ENCODE measurements at places on chromosomes 2 and 18.

DNA sequence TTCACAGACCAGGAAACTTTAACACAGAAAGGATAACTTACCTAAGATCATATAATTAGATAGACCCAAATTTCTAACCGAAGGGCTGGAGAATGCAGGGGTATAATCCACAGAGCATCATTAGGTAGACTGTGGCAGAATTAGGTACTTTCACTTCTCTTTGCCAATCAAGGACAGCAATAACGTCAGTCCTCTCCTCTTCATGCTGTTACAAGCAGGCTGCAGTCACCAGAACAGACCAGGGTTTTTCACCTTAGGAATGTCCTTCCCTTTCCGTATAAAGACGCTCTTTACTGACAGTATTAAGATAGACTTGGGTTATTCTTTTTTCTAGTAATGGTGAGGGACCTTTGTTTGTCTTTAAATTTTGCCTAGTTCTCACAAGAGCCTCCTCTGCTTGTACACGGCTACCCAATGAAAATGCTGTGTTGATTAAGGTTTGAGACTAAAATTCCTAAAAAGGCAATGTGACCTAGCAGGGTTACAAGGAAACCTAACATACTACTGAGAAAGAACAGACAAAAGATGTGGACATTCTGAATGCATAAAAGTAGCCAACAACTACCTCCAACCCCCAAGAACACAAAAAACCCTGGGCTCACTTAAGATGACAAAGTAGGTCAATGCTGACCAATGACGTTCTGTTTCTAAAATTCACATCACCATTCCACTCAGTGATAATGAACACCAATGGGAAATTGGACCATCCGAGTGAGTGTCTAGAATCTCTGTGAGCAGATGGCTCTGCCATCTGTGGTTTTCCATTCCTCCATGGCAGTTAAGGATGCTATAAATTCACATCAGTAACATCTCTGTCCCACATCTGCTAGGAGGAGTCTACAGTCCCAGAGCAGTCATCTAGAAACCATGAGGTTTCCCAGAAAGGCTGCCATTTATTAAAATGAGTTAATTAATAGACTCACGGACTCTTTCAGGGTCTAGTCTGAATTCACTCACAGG is 2.1 kb downstream of the PDIA6 start:
- peak; percentile 26 for DNase-seq

GRCh38 chr2:47250586-47251403 is 95.7 kb upstream of the STPG4 start:
- peak; percentile 23 for DNase-seq

DNA sequence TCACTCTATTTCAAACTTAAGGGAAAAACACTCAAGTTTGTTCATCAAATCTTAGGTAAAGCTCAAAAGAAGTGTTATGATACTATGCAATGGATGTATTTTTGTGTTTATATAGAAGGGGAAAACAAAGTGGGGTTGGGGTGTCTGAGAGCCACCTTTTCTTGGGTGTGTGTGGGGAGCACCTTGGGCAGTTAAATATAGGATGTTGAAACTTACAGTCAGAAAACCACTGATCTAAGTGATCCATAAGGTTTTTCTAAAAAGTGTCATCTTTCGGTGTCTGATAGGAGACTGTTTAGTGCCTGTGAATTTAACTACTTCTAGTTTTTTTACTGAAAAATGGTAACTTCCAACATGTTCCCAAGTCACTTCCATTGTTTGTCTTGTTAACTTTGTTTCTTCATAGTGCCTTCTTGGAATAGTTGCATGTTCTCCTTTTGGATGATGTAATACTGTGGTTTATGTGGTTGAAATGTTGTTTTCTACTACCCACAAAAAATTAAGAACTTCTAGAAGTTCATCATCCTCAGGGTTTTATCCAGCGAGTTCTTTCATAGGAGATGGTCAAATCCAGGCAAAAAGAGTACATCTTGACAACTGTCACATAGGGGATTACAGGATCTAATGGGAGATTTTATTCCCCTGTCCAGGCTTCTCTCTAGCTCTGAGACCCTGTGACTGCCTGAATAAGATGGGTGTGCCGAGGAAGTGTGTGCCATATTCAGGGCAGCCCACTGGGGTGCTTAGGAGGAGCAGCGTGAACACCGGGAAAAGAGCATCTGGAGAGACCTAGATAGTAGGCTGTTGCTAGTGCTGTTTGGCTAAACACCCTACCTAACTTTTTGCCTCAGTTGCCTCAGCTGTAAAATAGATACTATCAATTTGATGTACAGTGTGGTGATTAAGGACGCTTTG is 46.2 kb downstream of the CAB39 start:
- no peak for DNase-seq

- DNase-seq: no peak
Observed at GRCh38 chr2:41663056-41663455, 384.8 kb upstream of the PKDCC start.

DNA sequence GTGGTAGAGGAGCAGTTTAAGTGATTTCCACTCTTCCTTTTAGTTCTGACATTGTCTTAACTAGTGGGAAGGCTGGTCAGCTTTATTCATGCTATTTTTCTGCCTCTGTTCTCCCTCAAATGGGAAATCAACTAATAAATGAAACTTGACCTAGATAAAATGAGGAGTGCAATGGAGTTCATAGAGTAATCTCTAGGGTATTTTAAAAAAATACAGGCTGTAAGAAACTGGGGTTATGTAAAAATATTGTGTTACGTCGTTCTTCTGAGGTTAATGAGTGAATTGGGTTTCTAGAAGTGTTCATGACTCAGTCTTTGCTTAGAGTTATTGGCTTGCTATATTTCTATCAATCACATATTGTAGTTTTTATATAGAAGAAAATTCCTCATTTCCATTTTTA is 734.5 kb downstream of the MBD2 start:
- no peak for DNase-seq

DNA sequence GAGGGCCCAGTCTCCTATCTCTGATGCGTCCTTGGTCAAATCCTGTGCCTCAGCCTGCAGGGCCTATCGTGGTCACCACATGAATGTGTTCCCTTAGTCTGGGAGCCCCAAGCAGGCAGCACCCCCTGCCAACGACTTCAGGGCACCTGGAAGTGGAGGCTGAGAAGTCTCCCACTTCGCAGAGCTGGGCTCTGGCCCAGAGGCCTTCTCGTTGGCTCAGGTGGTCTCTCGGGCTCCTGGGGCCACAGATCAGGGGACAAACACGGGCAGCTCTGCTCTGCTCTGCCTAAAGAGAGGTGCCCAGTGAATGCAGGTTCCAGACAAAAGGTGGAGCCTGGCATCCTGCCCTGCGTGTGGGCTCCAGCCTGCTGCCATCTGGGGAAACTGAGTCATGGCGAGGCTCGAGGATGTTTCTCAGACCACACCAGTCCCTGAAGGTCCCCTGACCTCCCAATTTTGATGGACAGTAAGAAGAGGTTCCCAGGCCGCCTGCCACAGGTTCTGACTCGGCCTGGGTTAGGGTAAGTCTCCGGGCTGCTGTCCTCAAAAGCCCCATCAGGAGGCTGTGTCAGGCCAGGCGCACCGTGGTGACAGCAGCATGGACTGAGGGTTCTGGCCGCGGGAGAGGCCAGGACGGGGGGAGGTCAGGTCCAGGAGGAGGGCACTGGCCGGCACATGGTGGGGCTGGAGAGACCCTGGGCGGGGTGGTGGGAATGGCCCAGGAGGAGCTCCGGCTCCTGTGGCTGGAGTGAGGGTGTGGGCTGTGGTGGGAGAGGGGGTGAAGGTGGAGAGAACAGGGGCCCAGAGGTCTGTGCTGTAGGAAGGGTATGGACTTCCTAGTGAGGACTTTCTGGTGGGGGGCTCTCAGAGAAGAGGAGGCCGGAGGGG is 1.4 kb upstream of the TEKT4 start:
- DNase-seq: no peak

DNA sequence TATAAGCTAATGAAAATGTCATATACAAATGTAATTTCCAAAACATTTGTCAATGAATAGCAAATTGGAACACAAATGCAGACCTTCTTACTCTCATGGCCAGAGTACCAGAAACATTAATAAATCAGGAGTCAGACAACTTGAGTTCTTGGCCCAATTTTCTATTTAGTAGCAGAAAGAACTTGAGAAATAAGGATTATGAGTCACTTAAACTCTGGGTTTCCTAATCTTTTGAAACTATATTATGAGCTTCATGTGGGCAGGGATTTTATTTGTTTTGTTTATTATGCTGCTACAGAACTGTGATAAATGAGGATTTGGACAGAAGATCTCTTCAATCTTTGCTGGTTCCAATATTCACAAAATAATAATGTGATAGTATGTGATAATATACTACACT is 686.7 kb downstream of the NR4A2 start:
- no peak for DNase-seq

GRCh38 chr18:63297687-63298399 is 21.7 kb downstream of the BCL2 start:
- no peak for DNase-seq

DNA sequence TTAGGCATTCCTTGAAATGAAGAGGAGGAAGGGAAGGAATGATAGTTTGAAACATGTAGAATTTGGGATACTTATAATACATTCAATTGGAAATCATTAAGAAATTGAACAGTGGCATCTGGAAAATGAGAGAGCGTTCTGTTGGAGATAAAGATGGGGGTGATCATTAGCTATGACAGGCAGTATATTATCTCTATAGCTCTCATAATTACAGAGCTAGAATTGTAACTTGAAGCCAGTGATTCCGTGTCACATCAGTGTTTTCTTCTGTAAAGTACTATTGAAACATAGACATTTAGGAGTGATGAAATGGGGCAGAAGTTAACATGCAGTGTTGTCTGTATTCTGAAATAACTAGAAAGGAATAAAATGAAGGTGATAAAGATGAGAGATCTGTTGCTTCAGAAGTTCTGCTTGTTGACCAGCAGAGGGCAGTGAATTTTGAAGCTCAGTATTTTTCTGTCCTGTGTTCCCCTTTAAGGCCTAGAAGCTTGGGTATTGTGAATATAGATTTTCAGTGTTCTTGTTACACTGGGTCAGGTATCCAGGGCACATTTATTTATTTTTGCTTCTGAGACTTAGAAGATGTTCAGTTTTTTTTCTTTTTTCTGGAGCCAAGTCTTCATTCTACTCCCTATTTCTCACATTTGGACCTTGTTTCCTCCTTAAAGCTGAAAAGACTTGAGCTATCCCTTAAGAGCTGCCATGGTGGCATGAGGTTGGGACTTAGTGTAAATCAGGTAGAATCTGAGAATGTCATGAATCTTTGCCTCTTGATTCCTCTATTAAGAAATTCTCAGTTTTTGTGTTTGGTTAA is 157.4 kb downstream of the TAF4B start:
- peak; percentile 36 for DNase-seq

DNA sequence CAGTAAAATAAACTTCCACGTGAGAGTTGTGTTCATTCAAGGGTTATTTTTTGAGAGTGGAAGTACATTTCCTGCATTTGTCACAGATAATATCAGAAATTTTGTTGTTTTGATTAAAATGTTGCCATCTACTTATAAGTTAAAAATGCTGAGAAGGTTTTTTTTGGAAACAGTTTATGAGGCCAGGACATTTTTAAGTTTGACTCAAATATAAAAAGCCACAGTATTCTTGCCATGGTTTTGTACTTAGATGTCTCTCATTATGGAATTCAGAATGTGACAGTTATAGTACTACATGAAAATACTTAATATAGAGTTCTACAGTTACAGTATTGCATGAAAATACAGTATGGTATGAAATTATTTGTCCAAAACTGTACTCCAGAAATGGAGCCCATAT is 44.1 kb downstream of the PDK1 start:
- no peak for DNase-seq

- no peak for DNase-seq
Observed at GRCh38 chr18:14015416-14015815, 100.1 kb upstream of the MC2R start.

DNA sequence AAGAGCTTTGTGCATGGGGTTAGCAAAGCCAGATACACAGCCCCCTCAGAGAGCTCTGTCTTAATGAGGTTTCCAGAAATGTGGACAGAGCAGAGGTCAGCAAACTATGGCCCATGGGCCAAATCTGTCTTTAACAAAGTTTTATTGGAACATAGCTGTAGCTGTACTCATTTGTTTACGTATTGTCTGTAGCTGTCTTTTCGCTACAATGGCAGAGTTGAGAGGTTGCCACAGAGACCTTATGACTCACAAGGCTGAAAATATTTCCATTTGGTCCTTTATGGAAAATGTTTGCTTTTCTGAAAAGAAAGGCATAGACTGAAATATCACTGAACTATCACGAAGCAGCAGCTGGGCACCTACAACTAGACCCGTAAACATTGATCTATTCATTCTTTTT is 841.8 kb downstream of the SLC4A3 start:
- no peak for DNase-seq

- no peak for DNase-seq
Observed at GRCh38 chr2:53210538-53210937, 557.1 kb upstream of the CHAC2 start.

GRCh38 chr2:77631007-77631406 is 108.8 kb upstream of the LRRTM4 start:
- no peak for DNase-seq

- DNase-seq: no peak
Observed at GRCh38 chr2:158041400-158041799, 60.3 kb upstream of the UPP2 start.

DNA sequence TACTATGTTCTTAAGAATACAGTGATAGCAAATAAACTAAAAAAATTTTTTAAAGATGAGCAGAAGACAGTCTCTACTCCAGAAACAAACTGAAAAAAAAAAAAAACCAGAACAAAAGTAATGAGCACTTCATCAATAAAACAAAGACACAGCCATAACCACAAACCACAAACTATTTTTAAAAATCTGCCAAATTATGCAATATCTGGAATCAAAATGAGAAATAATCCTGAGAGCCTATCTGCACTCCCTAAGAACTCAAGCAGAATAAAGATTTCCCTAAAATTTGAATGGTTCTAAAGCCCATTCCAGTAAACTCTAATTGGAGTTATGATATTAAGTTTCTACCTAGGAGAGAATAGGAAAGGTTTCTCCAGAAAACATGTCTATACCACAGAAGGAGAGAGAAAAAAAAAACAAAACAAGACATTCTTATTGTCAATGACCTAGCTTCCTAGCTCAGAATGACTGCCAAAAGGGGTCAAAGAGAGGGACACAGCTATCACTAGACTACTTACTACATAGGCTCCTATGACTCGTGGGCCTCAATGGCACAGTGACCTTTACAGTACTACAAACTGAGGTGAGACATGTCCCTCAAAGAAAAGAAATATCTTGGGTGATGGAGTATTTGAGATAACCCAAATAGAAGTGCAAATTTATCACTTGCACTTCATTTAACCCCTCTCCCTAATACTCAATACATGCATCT is 262.8 kb downstream of the ZEB2 start:
- DNase-seq: no peak

DNA sequence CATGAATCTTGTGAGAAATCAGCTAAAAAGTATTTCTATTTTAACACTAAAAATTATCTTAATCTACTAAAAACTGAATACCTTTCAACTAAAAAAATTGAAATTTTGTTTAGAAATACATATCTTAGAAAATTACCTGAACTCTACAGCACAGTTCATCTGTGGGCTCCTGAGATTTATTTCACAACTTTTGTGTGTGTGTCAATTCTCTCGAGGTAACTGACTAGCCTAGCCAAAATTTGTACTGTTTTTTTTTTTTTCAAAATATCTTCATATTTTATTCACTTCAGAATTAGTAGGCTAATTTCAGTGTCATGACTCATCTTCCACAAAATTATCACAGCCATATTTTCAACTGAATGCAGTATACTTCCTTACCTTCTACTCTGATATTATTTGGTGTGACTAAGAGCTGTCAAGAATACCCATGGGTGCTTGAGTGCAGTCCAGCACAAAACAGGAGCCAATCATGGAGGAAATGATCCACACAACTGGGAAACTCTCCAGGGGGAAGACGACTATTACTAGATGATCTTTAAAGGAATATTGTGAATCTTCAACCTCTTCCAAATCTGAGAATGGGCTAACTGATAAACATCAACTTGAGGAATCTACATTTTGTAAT is 174.6 kb downstream of the ZNF385B start:
- no peak for DNase-seq
